ENCODE measurements at places on chromosomes 2 and 18.

GRCh38 chr2:238567996-238568395 lies 141.3 kb downstream of the ASB1 start:
- no peak for DNase-seq

DNA sequence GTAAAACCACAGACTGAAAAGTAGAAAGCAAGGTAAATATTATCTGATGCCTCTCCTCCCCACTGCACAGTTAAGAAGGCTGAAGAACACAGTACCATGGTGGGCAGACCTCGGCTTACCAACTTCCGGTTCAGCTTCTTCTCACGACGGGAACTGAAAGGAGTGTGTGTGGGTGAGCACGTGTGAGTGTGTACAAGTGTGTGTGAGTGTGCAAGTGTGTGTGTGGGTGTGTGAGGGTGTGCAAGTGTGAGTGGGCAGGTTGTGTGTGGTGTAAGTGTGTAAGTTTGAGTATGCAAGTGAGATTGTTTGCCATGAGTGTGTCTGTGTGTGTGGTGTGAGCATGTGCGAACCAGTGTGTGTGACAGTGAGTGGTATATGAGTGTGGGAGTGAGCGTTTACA lies 103.5 kb downstream of the ADD2 start:
- peak; percentile 80 for DNase-seq

DNA sequence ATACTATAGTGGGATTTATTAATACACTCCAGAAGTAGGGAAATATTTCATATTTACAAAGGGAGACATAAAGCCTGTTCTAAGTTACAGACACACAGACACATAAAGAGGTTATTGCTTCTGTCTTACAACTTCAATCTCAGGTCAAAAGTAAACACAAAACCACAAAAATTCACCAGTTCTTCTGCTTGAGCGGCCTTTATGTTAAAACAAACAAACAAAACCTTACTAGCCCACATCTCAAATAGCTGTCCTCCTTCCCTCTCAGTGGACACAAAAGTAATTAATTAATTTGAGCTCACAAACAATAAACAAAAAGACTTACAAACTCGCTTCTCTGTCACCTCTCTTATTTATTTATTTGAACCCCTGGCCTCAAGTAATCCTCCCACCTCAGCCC lies 1.5 kb upstream of the ASNSD1 start:
- no peak for DNase-seq

GRCh38 chr2:170245312-170245711 lies 67.4 kb downstream of the MYO3B start:
- DNase-seq = no peak

- no peak for DNase-seq
Observed at GRCh38 chr2:159131914-159132281, 154.6 kb downstream of the WDSUB1 start.

DNA sequence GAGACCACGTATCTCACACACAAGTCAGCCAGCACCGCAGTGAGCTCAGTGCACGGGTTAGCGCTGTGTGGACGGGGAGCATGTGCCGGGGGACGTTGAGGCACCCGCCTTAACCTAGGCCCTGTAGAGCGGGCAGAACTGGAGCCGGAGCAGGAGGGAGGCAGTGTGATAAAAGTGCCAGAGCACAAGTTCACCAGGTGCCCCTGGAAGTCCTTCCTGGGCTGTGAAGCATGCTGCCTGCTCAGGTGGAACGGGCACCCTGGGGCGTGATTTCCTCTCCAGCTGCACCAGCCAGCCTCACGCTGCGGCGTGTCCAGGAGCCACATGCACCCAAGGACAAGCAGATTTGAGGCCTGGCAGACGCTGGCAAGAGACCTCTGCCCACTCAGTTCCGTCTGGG lies 50.3 kb downstream of the ITGB1BP1 start:
- DNase-seq = no peak

- no peak for DNase-seq
Observed at GRCh38 chr18:71798986-71799673, 745.0 kb downstream of the CBLN2 start.

DNA sequence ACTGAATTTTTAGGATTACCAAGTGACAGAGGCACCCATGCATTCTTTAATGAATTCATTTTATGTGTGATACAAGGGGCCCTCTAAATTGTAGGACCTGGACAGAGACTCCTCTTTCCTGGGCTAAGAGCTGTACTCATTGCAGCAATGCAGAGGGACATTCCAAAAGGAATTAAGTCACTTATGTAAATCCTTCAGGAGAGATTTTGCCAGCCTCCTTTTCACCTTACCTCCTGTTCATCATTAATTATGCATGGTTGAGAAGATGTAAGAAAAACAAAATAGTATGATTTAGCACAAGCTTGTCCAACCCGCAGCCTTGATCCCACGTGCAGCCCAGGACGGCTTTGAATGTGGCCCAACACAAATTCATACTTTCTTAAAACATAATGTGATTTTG lies 84.5 kb upstream of the TANK start:
- no peak for DNase-seq

- no peak for DNase-seq
Observed at GRCh38 chr2:43175876-43176275, 50.5 kb downstream of the ZFP36L2 start.

GRCh38 chr2:183059561-183059960 lies 19.0 kb upstream of the DUSP19 start:
- DNase-seq = peak; percentile 30

- DNase-seq = no peak
Observed at GRCh38 chr2:170503971-170504809, 210.9 kb upstream of the SP5 start.

DNA sequence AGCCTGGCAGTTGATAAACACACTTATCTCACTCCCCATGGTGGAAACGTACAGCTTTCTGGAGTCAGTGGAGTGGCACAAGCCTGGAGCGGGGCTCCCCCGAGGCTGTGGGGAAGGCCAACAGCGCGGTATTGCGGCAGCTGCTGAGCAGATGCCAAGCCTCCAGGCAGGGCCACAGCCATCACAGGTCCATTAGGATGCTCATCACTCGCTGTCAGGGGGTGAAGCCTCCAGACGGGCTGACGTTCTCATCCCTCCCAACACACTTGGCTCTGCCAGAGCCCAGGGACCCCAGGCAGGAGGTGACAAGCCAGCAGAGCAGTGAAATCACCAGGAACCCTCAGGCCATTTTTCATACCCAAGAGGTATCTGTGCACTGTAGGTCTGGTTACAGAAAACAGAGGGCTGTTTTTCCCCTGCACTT lies 529.2 kb upstream of the KLHL29 start:
- DNase-seq = no peak

- no peak for DNase-seq
Observed at GRCh38 chr2:217208867-217209266, 349.0 kb upstream of the TNP1 start.

DNA sequence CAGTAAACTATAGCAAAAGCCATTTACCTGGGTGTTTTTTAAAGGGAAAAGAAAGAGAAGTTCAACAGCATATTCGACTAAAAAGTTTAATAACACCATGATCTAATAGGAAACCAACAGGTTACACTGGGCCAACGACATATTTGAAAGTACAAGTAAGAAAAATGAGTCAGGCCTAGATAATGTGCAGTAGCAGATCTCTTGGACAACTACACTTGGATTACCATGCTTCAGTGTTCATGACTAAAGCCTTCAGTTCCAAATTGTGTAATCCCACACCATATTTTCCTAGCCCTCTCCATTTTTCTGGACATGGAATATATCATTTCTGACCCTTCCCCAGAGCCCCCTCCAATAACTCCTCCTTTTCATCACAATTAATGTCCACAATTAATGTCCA lies 39.1 kb upstream of the FIGN start:
- DNase-seq = no peak

DNA sequence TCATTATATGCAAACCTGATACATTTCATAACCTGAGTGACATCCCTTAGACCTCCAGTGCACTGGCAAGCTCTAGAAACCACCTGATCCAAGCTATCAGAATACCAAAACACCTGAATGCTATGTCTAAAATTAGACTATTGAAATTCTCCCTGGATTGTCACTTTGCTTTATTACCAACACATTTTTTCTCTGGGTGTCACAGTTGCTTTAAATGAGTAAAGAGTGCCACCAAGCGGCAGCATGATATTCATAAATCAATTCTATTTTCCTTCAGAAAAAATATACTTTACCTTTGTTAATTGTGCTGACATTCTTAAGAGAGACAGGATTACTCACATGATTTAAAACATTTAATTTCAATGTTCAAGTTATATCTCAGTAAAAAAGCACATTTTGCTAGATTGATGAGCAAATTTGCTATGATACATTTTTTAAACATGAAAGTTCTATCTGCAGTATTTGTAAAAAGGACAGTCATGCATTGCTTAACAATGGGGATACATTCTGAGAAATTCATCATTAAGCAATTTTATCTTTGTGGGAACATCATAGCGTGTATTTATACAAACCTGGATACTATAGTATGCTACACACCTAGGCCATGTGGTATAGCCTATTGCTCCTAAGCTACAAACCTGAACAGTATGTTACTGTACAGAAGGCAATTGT lies 338.4 kb upstream of the SLC39A10 start:
- DNase-seq = peak; percentile 23

GRCh38 chr2:132252191-132252893 lies 90.6 kb upstream of the ANKRD30BL start:
- DNase-seq = no peak

- DNase-seq = no peak
Observed at GRCh38 chr2:217000406-217000805, 140.5 kb upstream of the TNP1 start.

DNA sequence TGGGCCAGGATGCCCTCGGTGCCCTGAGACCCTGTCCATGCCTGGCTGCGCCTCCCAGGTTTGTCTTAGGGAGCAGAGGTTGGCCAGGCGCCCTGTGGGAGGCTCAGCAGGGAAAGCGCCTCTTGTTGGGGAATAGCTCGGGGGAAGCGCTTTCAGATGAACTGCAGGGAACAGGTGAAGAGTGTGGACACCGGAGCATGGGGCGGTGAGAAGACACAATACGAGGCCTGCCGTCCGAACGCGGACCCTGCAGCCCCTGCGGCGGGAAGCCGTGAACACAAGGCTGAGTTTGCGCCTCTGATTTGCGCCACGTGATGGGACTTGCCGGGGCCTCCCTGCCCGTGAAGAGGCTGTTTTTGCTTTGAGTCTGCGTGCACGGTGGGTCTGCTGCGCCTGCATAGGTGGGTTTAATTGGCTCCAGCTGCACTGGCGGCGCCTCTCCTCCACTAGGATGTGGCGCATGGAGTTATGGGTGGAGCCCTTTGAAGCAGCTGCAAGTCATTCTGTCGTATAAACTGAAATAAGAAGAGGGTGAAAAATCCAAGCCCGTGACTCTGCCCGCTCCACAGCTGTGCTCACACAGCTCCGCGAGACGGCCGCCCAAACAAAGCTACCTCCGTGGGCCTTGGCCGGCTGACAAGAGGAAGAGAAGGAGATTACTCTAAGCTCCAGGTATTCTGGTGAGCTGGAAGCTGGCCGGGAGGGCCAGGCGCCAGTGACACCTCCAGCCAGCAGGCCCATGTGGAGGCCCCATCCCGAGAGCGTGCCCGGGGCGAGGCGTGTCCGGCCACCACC lies 103.5 kb upstream of the CTDP1 start:
- no peak for DNase-seq

DNA sequence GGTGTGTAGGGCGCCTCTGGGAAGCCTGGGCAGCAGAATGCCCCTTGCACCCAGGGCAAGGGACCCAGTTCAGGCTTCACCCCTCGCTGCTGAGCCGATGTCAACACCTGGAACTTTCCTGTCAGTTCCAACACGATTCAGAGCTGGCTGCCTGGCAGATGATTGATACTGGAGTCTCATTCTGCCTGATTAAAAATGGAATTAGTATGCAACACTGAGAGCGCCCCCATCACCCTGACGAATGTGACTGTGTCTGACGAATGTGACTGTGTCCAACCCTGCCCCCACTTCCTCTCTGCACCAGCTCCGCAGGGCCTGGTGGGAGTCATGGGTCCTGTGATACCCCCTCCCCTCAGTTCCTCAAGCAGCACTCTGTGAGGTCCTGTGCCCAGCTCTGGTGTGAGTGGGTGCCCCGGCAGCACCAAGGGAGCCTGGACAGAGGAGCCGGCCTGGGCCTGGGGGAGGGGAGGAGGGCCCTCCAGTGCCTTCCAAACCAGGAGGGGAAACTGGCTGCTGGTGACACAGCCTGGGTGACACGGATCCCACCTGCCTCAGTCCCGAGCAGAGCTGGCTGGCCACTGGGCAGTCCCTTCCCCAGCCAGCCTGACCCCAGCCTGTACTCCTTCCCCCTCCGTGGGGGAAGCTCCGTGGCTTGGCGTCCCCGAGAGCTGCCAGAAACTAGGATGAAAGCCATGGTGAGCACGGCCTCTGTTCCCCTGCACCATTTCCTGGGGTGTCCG lies 41.4 kb upstream of the ALPP start:
- DNase-seq = no peak

GRCh38 chr2:22126106-22126505 lies 1002.3 kb downstream of the TDRD15 start:
- no peak for DNase-seq

GRCh38 chr2:209570194-209570593 lies 146.3 kb downstream of the MAP2 start:
- no peak for DNase-seq

- DNase-seq = no peak
Observed at GRCh38 chr2:138491495-138491862, 10.1 kb upstream of the SPOPL start.

DNA sequence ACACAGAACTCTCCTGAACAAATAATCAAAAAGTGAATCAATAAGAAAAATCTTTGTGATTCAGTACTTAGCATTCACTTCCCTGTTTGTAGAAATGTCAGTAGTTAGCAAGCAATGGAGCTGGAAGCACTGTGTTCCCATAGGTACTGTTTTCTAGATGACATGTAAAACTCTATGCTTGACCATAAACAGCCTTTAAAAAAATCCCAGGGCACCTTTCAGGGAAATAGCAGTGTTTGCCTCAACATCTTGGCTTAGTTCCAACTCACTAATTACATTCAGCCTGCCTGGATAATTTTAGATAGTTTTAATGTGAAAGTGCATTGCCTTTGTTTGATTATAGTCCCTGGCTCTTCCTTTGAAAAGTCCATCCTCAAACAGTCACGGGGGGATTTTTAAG lies 721.8 kb downstream of the ERBB4 start:
- no peak for DNase-seq

DNA sequence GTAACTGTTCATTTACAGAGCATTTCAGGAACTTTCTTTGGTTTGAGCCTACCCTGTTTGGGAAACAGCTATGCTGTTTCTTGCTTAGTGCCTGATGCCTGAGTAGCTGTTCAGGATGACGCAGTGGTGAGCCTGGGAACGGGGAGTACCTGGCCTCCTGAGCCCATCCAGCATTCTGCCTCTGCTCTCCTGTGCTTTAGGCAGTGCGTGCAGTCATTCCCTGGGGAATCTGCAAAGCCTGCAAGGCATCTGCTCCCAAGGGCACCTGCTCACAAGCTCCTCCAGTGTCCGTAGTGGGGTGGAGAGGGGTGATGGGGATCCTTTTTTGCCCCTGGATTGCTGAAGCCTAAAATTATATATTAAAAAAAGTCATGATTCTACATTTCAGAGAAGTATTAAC lies 68.8 kb downstream of the RAPGEF4 start:
- DNase-seq = no peak

DNA sequence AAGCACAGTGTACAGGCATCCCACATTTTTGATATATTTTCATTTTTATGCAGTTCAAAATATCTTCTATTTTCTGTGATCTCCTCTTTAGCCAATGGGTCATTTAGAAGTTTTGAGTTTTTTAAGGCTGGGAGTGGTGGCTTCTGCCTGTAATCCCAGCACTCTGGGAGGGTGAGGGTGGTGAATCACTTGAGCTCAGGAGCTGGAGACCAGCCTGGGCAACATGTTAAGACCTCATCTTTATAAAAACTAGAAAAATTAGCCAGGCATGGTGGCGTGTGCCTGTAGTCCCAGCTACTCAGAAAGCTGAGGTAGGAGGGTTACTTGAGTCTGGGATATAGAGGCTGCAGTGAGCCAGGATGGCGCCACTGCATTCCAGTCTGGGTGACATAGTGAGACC lies 17.8 kb downstream of the UBR3 start:
- DNase-seq = no peak

GRCh38 chr2:48264627-48265026 lies 265.3 kb upstream of the STON1 start:
- no peak for DNase-seq
